ENCODE measurements at places on chromosomes 7 and 10.

GRCh38 chr10:4266416-4267085 lies 481.5 kb upstream of the KLF6 start:
- no peak for DNase-seq

DNA sequence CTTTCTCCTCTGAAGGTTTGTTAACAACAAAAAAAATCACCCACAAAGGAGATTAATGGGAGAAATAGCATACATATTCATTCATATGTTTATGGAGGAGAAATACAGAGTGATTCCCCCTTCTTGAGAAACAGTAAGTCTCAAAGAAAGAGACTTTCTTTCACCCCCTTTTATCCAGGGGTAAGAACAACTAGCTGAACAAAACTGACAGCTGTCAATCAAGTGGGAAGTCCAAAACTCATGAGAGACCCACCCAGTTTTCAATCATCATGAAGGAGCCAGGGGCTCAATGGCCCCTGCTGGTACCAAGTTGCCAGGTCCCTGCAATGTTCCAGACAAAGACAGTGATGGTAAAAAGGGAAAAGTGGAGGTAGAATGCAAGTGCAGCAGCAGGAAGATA lies 1.9 kb upstream of the CYP3A43 start:
- no peak for DNase-seq

- no peak for DNase-seq
Observed at GRCh38 chr10:5551531-5552375, 27.0 kb downstream of the CALML3 start.

GRCh38 chr10:404346-404745 lies 269.1 kb downstream of the ZMYND11 start:
- DNase-seq, result peak; percentile 37

GRCh38 chr7:71422104-71422503 lies 290.2 kb downstream of the GALNT17 start:
- no peak for DNase-seq

DNA sequence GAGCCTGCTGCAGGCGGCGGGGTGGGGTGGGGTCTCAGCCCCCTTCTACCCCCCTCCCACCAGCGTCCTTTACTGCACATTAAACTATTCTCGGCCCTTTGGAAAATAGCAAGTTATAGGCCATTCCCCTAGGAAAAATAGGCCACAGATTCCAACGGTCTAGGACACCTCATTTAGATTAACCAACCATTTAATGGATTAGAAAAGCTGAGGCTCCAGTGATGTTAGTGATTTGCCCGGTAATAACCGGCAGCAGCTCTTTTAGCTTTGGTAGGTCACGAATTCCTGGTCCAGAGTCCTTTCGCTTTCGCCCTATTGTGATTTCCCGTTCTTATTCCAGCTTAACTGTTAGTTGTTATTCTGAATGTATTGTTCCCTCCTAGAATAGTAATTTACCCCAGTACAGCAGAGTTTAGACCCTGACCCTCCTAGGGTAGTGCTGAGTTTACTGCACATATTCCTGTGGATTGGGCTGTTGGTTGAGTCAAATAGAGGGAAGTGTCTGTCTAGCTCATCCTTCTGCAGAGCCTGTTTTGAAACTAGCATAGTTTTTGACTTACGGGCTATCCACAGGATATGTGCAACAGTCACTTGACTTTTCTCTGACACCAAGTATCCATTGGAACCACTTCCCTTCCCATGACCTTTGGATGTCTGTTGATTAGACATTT lies 754 bp downstream of the GSTO1 start:
- no peak for DNase-seq

DNA sequence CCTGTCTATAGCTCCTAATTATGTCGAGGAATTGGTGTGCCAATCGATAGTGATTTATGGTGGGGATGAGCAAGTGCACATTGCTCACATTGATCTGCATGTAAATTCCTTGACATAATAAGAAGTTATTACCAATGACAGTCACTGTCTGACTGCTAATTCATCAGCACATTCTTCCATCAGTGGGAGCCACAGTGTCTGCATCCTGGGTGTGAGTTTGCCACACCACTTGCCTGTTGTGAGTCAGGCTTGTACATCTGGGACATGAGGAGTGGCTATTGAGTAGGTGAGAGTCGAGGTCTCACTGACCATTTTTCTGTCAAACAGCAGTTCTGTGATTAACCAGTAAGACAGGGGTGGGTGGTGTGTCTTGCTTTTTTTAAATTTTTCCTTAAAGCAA lies 263.4 kb downstream of the LRMDA start:
- DNase-seq, result no peak

- DNase-seq, result no peak
Observed at GRCh38 chr10:68633816-68634466, 73.8 kb downstream of the TET1 start.

DNA sequence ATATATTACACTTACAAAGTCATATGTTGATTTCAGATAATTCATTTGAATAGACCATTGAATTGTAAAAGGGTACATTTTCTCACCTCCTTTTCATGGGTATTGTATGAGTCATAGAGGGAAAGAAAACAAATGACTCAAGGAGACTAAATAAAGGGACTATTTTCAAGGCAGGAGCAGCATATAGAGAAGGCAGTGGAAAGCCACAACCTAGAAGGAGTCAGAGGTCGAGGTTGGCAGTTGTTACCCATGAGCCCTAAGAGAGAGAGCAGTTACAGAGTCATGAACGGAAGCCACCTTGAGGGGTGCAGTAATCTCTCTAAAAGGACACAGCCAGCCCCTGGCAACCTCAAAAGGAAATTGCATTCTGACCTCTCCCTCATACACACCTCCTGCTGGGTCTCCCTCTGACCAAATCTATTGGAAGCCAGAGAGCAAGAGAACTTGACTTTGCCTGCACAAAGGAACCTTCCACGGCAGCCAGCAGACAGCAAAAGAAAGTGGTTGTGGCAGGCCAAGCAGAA lies 137.9 kb downstream of the GRM8 start:
- no peak for DNase-seq

- no peak for DNase-seq
Observed at GRCh38 chr7:87152897-87153641, 816 bp downstream of the DMTF1 start.

DNA sequence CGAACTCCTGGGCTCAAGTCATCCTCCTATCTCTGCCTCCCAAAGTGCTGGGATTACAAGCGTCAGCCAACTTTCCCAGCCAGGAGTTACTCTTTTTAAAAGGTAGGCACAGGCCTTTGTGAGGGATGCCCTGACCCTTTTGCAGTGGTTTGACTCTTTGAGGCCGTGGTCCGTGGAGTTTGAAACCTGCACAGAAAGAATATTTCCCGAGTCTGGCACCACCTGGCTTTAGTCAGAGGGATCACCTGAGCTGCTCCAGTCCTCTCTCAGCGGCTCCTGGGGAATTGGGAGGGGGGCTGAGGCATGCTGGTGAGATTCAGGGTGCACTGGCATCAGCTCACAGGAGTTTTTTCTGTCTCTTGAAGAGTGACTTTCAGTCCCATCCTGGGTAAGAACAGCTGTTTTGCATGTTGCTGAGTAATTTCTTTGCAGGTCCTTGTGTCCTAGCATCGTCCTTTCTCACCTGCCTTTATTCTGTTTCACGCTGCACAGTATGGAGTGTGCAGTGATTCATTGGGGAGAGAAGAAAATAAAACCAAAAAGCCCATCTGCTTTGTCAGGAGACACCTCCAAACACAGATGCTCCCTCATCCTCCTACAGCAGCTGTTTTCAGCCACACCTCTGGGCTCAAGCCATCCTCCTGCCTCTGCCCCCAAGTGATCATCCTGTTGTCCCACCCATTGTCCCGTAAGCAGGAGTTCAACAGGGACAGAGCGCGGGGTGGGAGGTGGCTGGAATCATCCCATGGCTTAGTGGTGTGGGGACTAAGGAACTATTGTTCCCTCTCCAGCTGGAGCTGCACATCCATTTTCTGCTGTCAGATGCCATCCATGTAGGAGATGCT lies 284.7 kb downstream of the CAMK1D start:
- no peak for DNase-seq

DNA sequence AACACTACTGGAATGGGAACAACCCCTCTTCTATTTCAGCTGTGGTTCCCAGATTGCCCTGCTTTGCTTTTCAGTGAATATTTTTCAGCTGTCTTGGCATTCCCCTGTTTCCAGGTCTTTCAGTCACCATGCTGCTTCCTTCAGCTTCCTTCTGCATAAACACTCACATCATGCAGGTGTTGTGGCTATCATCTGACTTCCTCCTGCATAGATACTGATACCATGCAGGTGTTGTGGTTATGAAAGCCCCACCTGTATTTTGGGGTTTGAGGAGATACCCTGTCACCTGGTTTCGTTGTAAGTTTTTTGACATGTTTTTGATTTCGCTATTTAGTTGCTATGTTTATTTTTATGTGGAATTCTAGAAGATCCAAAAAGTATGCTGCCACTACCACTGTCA lies 71.5 kb downstream of the SLC35B4 start:
- no peak for DNase-seq

GRCh38 chr10:76202777-76203176 lies 771.4 kb downstream of the LRMDA start:
- no peak for DNase-seq

- no peak for DNase-seq
Observed at GRCh38 chr7:132154695-132155471, 421.4 kb downstream of the PLXNA4 start.

DNA sequence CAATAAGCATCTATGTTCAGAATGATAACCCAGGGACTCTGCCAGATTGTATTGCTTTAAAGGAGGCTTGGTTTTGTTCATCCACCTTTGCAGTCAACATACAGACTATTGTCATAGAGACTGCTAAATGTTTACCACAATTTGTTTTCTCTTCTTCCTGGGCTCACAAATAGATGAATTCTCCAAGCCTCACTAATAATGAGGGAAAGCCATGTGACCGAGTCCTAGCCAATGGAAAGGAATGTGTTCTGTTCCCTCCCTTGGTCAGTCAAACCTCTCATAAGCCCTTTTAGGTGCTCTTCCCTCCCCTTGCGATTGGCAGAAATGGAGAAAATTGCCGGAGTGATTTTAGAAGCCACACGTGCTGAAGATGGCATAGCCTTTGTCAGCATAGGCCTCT lies 136.9 kb downstream of the RTKN2 start:
- DNase-seq, result no peak

DNA sequence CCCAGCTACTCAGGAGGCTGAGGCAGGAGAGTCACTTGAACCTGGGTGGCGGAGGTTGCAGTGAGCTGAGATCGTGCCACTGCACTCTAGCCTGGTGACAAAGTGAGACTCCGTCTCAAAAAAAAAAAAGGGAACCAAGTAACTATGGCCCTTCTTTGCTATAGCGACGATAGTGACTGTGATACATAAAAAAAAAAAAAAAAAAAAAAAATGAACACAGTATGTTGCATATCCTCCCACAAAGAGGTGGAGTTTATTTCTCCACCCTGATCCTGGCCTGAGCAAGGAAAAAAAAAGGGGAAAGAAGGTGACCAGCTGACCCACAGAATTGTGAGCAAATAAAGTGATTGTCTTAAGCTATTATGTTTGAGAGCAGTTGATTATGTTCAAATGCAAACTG lies 42.3 kb upstream of the STEAP1B start:
- no peak for DNase-seq

GRCh38 chr10:27844223-27844622 lies 98.6 kb upstream of the MKX start:
- DNase-seq, result no peak

- DNase-seq, result no peak
Observed at GRCh38 chr7:142104550-142105527, 6.7 kb upstream of the MGAM2 start.

- peak; percentile 48 for DNase-seq
Observed at GRCh38 chr7:40499718-40500117, 364.9 kb downstream of the SUGCT start.

DNA sequence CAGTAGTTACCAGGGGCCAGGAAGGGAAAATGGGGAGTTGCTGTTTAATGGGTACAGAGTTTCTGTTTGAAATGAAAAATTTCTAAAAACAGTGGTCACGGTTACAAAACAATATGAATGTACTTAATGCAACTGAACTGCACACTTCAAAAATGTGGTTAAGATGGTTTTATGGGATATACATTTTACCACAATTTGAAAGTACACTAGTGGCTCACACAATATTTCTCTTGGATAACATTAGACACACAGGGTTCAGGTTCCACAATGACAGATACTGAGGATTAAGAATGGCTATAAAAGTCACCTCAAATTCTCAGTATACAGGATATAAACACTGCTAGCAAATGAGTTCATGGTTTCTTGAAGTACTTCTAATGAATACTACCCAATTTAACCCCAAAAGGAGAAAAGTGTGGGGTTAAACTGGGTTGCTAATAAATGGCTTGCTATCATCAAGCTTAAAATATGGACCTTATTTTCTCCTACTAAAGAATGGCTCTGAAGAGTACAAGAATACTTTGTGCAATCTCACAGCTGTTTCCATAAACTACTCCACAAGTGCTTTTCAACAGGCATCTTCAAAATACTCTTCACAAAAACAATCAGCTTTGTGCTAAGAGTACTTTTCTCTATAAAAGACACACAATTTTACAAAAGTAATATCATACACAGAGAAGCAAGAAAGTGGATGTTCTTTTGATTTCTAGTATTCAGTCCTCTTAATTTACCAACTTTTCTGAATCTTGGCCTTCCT lies 92.9 kb downstream of the SRPK2 start:
- no peak for DNase-seq

GRCh38 chr10:29670761-29671160 lies 36.0 kb upstream of the SVIL start:
- DNase-seq, result no peak

DNA sequence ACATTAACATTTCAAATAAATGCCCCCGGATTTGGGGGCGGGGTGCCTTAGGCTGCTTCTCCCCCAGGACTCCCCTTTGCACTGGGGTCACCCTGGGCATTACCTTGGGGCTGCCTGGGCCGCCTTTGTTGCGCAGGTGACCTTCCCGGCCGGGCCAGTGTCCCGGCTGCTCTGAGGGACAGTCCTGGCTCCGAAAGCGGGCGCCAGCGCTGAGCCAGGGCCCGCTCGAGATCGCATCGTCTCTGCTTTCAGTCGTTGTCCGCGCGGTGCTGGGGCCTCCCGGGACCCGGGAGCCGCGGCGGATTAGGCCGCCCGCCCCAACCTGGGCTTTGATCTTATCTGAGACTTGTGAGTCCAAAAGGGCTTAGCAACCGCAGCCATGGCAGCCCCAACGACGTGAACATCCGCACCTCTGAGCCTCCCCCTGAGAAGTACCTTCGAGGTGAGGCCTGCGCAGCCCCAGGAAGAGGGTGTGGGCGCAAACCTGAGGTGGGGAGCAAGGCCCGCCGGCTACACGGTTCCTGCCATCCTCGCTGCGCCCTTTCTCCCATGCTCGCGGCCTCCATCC lies 14.8 kb upstream of the WAPL start:
- no peak for DNase-seq

DNA sequence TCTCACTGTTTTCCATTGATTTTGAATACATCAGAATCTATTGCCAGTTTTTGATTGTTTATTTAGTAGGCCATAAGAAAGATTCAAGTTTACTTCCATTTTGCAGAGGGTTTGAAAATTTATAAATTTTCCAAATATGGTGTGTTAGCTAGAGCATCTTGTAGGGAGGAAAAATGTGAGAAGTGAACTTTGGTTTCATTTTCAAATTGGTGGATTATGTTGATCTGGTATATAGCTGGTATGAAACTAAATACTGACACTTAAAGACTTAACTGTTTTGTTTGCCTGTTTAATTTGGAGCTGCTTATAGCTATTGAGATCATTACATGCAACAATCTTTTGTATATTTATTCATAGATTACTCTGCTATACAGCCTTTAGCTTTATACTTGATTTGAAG lies 108.1 kb downstream of the ADAM22 start:
- no peak for DNase-seq

Measured in HFF-Myc (cell line).